ENCODE measurements at places on chromosomes 12 and 14. TPM values are rescaled to one million over a fixed set of nuclear protein-coding genes. Genes with fewer than 3 reads are reported as not detected.

Gene SSTR1
- not detected for total RNA-seq

Gene CCDC196
- total RNA-seq = not detected

Gene PMEL
- total RNA-seq = 3.9 TPM

Gene SMIM41
- total RNA-seq = 0.18 TPM

Gene KRT78
- total RNA-seq = not detected

Gene MSI1
- 16.0 TPM for total RNA-seq

Gene PLEK2
- 1.3 TPM for total RNA-seq

DNA sequence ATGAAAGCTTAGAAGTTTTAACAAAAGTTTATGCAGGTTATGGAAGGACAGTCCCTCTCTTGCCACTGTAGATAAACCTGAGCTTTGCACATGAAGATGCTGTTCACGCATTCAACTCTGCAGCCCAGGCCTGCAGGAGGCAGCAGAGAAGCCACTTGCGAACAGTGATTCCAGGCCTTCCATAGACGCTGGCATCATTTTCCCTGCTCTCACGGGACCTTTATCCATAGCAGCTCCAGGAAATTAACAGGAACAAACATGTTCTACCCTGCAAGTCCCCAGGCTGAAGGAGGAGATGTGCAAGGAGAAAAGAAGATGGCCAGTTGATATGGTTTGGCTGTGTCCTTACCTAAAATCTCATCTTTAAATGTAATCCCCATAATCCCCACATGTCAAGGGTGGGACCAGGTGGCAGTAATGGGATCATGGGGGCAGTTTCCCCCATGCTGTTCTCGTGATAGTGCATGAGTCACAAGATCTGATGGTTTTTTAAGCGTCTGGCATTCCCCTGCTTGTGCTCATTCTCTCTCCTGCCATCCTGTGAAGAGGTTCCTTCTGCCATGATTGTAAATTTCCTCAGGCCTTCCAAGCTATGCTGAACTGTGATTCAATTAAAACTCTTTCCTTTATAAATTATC lies 2.0 kb downstream of the ERP27 start:
- no peak overlapping the region for H3K27ac ChIP-seq
- H3K4me3 ChIP-seq = no peak overlapping the region
- no peak for DNase-seq
- H3K4me1 ChIP-seq = no peaks in the 10 kb centered on the region

GRCh38 chr12:26401874-26402273 lies 206.5 kb downstream of the SSPN start:
- H3K36me3 ChIP-seq = peaks cover 2% of the 10 kb centered on the region
- no peak for DNase-seq
- H3K27me3 ChIP-seq = no peaks in the 10 kb centered on the region

GRCh38 chr12:34347367-34347766 lies 325.1 kb downstream of the ALG10 start:
- H3K27ac ChIP-seq = no peak overlapping the region
- H3K4me1 ChIP-seq = no peaks in the 10 kb centered on the region
- H3K4me3 ChIP-seq = no peak overlapping the region

- DNase-seq = no peak
- H3K27me3 ChIP-seq = peaks cover 4% of the 10 kb centered on the region
- no peak overlapping the region for H3K4me3 ChIP-seq
- no peaks in the 10 kb centered on the region for H3K36me3 ChIP-seq
- H3K4me1 ChIP-seq = no peaks in the 10 kb centered on the region
- no peak overlapping the region for H3K27ac ChIP-seq
Observed at GRCh38 chr12:31227401-31227981, 98.5 kb downstream of the SINHCAF start.

DNA sequence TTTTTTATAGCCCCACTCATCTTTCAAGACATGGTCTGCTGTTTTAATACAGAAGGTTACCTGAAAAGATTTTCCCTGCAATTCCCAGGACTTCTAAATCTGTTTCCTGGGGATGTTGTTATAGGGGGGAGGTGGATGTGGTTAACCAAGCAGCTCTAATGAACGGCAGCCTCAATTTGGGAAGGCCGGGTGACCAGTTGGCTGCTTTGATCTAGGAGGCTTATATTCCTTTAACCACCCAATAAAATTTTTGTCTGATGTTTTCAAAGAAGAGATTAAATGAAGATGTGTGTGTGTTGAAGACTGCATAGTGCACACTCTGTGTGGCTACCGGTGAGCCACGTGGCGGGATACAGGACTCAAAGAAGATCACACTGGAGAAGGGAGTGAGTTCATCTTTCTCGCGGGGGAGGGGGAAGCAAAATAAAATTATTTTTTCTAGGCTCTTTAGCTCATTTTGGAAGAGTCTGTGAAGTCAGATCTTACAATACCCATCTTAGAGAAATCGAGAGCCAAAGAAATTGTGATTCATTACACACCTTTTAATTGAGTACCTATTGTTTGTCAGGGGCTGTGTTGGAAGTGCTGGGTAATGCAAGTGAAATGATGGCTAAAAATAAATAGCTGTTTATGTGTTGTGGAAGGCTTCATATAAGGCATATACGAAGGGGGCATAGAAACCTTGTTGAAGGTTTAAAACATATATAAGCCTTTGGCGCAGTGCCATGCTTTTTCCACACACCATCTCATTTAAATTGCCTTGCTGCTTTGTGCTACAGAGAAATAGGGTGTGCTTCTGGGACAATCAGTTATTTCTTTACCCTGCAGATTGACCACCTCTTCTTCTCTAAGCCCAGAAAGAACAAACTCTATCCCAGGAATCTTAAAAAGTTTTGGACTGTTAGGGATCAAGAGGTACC lies 18.5 kb downstream of the ELK3 start:
- no peak overlapping the region for H3K4me3 ChIP-seq
- no peak for DNase-seq
- H3K36me3 ChIP-seq = peaks cover 12% of the 10 kb centered on the region
- H3K4me1 ChIP-seq = peaks cover 32% of the 10 kb centered on the region

GRCh38 chr12:73867147-73867546 lies 670.5 kb upstream of the ATXN7L3B start:
- H3K4me3 ChIP-seq = no peak overlapping the region
- no peak for DNase-seq
- H3K27me3 ChIP-seq = no peaks in the 10 kb centered on the region
- no peak overlapping the region for H3K27ac ChIP-seq
- no peaks in the 10 kb centered on the region for H3K36me3 ChIP-seq
- H3K4me1 ChIP-seq = peaks cover 3% of the 10 kb centered on the region

DNA sequence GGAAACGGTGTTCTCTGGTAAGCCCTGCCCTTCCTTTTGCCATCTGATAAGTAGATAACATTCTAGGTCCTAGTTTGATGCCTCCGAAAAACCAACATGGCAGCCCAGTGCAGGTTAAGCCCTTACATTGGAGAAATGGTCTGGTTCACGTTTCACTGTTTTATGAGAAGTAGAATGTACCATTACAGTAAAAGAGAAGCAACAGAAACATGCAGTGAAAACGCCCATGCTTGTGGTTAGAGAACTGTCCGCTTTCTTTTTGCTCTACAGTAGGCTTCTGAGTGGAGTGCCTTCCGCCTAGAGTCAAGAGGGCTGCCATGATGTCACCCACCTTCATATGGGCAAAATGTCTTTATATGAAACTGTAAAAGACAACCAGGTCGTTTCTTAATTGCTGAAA lies 190.4 kb upstream of the BCL2L14 start:
- H3K27ac ChIP-seq = no peak overlapping the region
- peaks cover 42% of the 10 kb centered on the region for H3K4me1 ChIP-seq
- no peaks in the 10 kb centered on the region for H3K27me3 ChIP-seq
- no peaks in the 10 kb centered on the region for H3K36me3 ChIP-seq
- DNase-seq = no peak
- H3K4me3 ChIP-seq = no peak overlapping the region

DNA sequence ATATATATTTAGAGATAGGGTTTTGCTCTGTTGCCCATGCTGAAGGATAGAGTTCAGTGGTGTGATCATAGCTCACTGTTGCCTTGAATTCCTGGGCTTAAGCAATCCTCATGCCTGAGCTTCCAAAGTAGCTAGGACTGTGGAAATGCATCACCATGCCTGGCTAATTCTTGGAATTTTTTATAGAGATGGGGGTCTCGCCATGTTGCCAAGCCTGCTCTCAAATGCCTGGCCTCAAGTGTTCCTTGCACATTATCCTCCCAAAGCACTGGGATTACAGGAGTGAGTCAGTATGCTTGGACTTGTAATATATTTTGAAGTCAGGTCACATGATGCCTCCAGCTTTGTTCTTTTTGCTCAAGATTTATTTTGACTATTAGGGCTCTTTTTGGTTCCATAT lies 178.0 kb downstream of the RPAP3 start:
- H3K4me1 ChIP-seq = no peaks in the 10 kb centered on the region
- no peaks in the 10 kb centered on the region for H3K36me3 ChIP-seq
- H3K27ac ChIP-seq = no peak overlapping the region
- peak; percentile 58 for DNase-seq
- H3K4me3 ChIP-seq = no peak overlapping the region

- no peak overlapping the region for H3K4me3 ChIP-seq
- H3K4me1 ChIP-seq = no peaks in the 10 kb centered on the region
- no peak for DNase-seq
- H3K36me3 ChIP-seq = no peaks in the 10 kb centered on the region
- no peak overlapping the region for H3K27ac ChIP-seq
Observed at GRCh38 chr14:38073641-38074040, 134.1 kb upstream of the SSTR1 start.

GRCh38 chr12:59904874-59905521 lies 309.2 kb downstream of the SLC16A7 start:
- peak overlapping the region; percentile 34 for H3K27ac ChIP-seq
- H3K4me1 ChIP-seq = peaks cover 10% of the 10 kb centered on the region
- DNase-seq = peak; percentile 79

DNA sequence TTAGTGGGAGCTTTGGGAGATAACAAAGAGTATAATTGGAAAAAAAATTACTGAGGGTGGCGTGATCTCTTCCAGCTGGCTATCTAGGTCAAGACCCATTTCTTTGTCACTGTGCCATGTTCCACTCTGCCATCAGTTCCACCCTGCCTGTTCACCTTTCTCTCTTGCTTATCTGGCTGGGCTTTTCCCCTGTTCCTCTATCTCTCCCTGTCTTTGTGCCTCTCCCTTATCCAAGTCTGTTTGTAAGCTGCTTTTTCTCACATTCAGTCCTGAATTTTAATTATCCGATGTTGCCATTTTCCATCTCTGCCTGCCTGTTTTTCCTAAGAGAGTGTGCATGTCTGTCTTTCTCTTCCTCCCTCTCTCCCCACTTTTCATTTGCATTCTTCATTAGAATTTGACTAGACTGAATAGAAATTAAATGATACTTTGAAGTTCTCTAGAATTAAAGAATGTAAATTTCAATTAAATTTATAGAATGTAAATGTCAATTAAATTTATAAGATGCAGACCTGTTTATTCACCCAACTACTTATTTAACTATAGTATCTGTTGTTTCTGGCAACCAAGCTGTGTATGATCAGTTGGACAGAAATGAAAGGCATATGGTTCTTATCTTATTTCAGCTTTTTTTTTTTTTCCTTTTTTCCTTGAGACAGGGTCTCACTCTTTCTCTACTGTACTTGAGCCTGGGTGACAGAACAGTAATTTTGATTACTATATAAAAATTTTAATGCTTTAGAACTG lies 40.9 kb upstream of the A2ML1 start:
- no peaks in the 10 kb centered on the region for H3K27me3 ChIP-seq
- no peak overlapping the region for H3K4me3 ChIP-seq
- DNase-seq = no peak
- H3K36me3 ChIP-seq = peaks cover 12% of the 10 kb centered on the region
- no peaks in the 10 kb centered on the region for H3K4me1 ChIP-seq
- H3K27ac ChIP-seq = no peak overlapping the region

DNA sequence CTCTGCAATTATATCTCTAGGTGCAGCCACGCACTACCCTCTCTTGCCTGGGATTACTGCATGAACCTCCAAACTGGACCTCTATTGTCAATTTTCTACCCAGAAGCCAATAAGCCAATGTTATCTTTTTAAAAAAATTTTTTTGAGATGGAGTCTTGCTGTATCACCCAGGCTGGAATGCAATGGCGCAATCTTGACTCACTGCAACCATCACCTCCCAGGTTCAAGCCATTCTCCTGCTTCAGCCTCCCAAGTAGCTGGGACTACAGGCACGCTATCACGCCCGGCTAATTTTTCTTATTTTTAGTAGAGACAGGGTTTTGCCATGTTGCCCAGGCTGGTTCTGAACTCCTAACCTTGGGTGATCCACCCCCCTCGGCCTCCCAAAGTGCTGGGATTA lies 11.2 kb upstream of the PXN start:
- peak; percentile 21 for DNase-seq
- H3K27ac ChIP-seq = no peak overlapping the region
- H3K27me3 ChIP-seq = no peaks in the 10 kb centered on the region
- no peaks in the 10 kb centered on the region for H3K4me1 ChIP-seq
- H3K36me3 ChIP-seq = no peaks in the 10 kb centered on the region

DNA sequence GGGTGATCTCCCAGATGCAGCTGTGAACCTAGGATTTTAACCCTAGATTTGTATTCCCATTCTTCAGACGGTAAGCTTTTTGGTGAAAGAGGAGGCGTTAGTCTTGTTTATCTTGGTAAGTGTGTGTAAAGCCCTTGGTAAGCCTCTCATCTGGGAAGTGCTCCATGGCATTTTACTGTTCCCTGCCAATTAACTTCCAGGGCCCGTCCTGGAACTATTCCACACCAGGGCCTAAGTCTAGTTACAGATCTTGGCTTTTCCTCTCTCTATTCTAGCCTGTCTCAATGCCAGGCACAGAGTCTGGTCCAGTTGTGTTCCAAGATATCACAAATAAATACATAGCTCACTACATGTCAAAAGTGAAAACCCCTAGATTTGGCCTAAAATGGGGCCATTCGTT lies 42.4 kb downstream of the YEATS4 start:
- H3K4me3 ChIP-seq = no peak overlapping the region
- no peaks in the 10 kb centered on the region for H3K36me3 ChIP-seq
- peak; percentile 54 for DNase-seq
- H3K27ac ChIP-seq = no peak overlapping the region

DNA sequence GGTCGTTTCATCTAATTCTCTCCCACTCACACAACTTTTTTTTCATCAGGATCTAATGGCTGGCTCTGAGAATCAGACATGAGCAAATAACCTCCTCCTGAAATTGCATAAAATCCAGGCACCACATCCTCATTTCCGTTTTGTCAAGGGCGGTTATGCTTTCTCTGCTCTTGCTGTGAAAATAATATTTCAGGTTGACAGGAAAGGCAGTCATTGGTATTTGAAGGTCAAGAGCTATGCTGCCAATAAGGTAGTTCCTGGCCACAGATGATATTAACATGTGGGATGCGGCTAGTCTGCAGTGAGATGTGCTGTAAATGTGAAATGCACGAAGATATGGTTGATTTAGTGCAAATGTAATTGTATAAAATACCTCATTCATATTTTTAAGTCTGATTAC lies 870.2 kb upstream of the TMEM132C start:
- no peaks in the 10 kb centered on the region for H3K36me3 ChIP-seq
- H3K4me3 ChIP-seq = no peak overlapping the region
- no peaks in the 10 kb centered on the region for H3K27me3 ChIP-seq

GRCh38 chr12:24537083-24537860 lies 411.6 kb downstream of the BCAT1 start:
- no peaks in the 10 kb centered on the region for H3K4me1 ChIP-seq
- H3K4me3 ChIP-seq = no peak overlapping the region
- no peaks in the 10 kb centered on the region for H3K27me3 ChIP-seq
- DNase-seq = no peak

- H3K27me3 ChIP-seq = no peaks in the 10 kb centered on the region
- no peaks in the 10 kb centered on the region for H3K4me1 ChIP-seq
- no peak overlapping the region for H3K4me3 ChIP-seq
- no peak overlapping the region for H3K27ac ChIP-seq
- no peaks in the 10 kb centered on the region for H3K36me3 ChIP-seq
Observed at GRCh38 chr12:16246264-16246663, 31.2 kb downstream of the SLC15A5 start.

All from astrocyte (in vitro differentiated cells and primary cell).